Fibroblast of lung (primary cell): ENCODE measurements at places on chromosomes 12 and 14. TPM values are rescaled to one million over a fixed set of nuclear protein-coding genes. Genes with fewer than 3 reads are reported as not detected.

GRCh38 chr12:79776111-79776510, 85.3 kb upstream of the PAWR start:
- peak; percentile 43 for DNase-seq

GRCh38 chr12:94560431-94561221, 89.7 kb downstream of the TMCC3 start:
- peak; percentile 85 for DNase-seq

DNA sequence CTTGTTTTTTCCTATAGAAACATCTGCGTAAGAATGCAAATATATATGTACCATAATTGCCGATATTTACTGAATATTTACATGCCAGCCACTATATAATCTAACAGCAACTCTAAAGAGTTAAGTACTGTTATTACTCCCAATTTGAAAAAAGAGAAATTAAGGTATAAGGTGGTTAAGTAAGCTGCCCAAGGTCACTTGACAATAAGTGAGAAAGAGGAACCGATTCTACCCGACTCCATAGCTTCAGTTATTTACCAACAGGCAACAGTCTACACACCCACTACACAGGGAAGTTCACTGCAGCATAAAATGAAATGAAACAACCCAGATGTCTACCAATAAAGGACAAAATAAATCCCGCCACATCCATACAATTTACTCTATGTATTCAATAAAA, 1.1 kb downstream of the MIS18BP1 start:
- peak; percentile 13 for DNase-seq

The TMPRSS12 gene
- total RNA-seq = not detected in 2 replicates

GRCh38 chr12:41439801-41440200, 251.7 kb downstream of the PDZRN4 start:
- no peak for DNase-seq
